ENCODE measurements at places on chromosomes 2 and 18.

- DNase-seq = peak; percentile 4
Measured at GRCh38 chr2:79993144-79993543, 311.4 kb downstream of the LRRTM1 start.

DNA sequence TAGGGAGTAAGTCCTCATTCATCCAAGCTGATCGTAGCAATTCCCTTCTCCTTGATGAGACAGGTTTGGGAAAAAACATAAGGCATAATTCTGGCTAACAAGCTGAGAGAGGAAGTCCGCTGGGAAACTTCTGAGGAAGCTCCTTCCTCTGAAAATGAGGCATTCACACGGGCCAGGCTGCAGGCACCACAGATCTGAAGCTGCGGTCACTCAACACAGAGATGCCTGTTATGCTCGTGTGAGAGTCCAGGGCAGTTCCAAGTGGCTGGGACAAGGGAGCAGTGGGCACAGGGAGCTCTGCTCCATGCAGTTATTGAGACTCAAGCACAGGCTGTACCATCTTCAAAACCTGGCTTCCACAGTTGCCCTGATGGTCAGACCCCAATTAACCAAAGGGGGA is 200.9 kb upstream of the ID2 start:
- no peak for DNase-seq

DNA sequence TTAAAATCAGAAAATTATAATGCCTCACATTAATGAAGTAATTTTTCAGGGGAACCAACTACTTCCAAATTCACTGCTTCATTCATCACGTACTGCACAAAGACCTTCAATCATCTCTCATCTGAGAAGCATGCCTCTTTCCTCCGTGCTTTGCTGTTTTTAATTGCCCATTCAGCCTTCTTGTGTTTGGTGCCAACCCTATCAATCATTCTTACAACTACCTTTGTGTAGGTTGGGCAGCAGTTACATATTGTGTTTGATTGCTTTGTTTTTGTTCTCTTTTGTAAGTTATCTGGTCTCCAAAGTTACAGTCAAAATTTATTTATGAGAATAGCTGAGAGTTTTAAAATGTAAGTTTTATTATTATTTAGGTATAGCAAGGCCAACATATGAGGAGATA is 549.0 kb upstream of the SLC8A1 start:
- no peak for DNase-seq

GRCh38 chr2:218831378-218831990 is at the start of gene PRKAG3:
TSS of gene PRKAG3 (minus strand) at chr2:218831803.
- no peak for DNase-seq

- DNase-seq = peak; percentile 35
Measured at GRCh38 chr18:62716619-62717168, 1.4 kb downstream of the PHLPP1 start.

- no peak for DNase-seq
Measured at GRCh38 chr2:85666435-85667316, 1.3 kb downstream of the SFTPB start.

GRCh38 chr2:220555961-220556630 is 928.7 kb downstream of the SLC4A3 start:
- peak; percentile 7 for DNase-seq

- DNase-seq = no peak
Measured at GRCh38 chr2:226828191-226828590, 7.7 kb upstream of the RHBDD1 start.

GRCh38 chr2:160347269-160347863 is 146.2 kb downstream of the RBMS1 start:
- peak; percentile 80 for DNase-seq

- peak; percentile 63 for DNase-seq
Measured at GRCh38 chr2:60533101-60534051, 20.1 kb downstream of the BCL11A start.

- DNase-seq = no peak
Measured at GRCh38 chr2:65437392-65438135, 5.2 kb upstream of the SPRED2 start.

GRCh38 chr18:77052983-77053309 is 79.6 kb downstream of the MBP start:
- DNase-seq = no peak

- no peak for DNase-seq
Measured at GRCh38 chr2:210474776-210475175, 1.8 kb downstream of the LANCL1 start.

DNA sequence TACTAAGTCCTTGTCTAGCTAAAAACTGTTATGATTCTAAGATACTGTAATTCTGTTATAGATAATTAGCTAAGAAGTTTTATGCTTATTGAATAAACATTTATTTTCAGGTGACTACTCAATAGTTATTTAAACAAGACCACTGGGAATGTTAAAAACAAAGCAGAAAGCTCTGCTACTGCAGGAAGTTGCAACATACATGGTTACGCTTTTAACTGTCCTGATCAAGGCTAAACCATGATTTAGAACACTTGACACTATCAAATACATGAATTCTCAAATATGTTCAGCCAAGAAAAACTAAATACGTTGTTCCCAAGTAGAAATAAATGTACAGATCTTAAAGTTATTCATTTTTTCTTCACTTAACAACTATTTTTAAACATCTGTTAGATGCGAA is 263.9 kb downstream of the NCKAP5 start:
- DNase-seq = peak; percentile 15

GRCh38 chr18:39025531-39025930 is 1459.9 kb upstream of the CELF4 start:
- no peak for DNase-seq

DNA sequence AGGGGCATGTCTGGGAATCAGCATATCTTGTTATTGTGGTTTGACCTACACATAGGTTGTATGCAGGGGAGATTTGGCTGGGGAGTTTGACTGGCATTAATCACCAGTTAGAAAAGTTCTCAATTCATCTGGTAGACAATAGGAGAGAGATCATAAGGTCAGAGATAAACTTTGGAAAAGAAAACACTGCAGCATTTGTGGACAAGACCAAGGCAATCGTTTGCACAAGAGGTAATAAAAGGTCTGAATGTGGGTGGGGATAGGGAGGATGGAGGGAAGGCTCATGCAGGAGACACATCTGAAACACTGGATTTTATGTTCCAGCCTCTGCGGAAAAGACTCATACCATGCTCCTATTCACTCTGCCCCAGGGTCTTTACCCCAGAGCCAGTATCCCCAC is 136.9 kb downstream of the MAIP1 start:
- DNase-seq = no peak

GRCh38 chr18:10006311-10006893 is 92.6 kb downstream of the VAPA start:
- DNase-seq = peak; percentile 50

- DNase-seq = no peak
Measured at GRCh38 chr2:46518861-46519260, 39.5 kb downstream of the TMEM247 start.

DNA sequence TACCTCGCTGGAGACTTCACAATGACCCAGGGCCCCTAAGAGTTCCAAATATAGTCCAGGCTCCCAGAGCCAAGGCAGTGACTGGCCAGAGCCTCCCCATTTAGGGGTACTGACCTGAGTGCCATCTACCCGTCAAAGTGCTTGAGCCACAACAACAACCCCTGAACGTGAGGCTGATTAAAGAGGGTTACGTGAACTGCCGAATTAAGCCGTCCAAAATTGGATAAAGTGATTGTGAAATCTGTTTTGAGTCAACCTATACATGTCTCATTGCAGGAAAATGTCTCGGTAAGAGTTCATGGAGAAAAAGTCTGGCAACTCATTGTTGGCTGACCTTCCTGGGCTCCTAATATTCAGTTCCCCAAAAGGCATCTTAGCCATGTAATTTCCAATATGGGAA is 116.3 kb downstream of the TTC32 start:
- peak; percentile 59 for DNase-seq

- DNase-seq = no peak
Measured at GRCh38 chr2:102486941-102487702, 14.1 kb downstream of the SLC9A4 start.

DNA sequence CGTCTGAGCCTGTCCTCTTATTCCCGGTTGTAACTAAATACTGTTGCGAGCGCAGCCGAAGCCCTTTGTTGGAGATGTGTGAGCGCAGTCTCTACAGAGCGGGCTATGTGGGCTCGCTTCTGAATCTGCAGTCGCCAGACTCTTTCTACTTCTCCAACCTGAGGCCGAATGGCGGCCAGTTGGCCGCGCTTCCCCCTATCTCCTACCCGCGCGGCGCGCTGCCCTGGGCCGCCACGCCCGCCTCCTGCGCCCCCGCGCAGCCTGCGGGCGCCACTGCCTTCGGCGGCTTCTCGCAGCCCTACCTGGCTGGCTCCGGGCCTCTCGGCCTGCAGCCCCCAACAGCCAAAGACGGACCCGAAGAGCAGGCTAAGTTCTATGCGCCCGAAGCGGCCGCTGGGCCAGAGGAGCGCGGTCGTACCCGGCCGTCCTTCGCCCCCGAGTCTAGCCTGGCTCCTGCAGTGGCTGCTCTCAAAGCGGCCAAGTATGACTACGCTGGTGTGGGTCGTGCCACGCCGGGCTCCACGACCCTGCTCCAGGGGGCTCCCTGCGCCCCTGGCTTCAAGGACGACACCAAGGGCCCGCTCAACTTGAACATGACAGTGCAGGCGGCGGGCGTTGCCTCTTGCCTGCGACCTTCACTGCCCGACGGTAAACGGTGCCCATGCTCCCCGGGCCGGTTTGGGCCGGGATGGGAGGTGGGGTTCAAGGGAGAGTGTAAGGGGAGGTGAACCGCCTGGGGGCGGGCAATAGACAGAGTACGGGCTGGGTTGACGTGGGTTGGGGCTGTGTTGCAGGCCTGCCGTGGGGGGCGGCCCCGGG is at the start of gene HOXD12:
Gene HOXD12 (plus strand): TSS at position 68 of the 819 bp plus-strand sequence. CDS start 7 bp downstream, at position 75.
- no peak for DNase-seq

- no peak for DNase-seq
Measured at GRCh38 chr2:157307021-157307420, 18.6 kb downstream of the ERMN start.

DNA sequence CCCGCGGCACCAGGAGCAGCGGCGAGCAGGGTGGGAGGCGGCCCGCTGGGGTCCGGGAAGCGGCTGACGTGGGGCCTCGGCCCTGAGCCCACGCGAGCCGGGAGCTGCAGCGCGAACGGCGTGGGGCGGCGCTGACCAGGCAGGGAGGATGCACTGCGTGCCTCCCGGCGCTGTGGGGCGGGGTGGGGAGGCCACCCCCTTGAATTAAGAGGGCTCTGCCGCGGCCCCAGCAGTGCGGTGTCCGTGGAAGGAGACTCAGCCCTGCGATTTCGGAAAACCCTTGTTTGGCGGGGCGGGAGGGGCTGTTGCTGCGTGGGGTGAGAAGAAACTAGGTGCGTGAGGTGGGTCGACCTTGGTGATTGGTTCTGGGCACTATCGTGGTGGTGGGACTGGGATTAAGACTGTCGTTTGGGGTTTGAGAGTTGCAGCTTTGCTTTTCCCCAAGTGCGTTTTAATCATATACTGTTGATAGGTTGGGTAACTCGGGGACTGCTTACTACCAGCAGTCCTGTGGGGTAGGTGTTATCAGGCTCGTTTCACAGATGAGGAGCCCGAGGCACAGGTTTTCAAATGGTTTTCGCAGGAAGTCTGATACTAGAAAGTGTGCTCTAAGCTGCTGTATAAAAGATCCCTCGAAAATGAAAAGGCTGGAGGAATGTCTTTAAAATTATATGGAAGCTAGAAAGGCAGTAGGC is 722 bp downstream of the ACSL3 start:
- peak; percentile 37 for DNase-seq

GRCh38 chr2:232809349-232810124 is 33.2 kb upstream of the KCNJ13 start:
- DNase-seq = peak; percentile 9

DNA sequence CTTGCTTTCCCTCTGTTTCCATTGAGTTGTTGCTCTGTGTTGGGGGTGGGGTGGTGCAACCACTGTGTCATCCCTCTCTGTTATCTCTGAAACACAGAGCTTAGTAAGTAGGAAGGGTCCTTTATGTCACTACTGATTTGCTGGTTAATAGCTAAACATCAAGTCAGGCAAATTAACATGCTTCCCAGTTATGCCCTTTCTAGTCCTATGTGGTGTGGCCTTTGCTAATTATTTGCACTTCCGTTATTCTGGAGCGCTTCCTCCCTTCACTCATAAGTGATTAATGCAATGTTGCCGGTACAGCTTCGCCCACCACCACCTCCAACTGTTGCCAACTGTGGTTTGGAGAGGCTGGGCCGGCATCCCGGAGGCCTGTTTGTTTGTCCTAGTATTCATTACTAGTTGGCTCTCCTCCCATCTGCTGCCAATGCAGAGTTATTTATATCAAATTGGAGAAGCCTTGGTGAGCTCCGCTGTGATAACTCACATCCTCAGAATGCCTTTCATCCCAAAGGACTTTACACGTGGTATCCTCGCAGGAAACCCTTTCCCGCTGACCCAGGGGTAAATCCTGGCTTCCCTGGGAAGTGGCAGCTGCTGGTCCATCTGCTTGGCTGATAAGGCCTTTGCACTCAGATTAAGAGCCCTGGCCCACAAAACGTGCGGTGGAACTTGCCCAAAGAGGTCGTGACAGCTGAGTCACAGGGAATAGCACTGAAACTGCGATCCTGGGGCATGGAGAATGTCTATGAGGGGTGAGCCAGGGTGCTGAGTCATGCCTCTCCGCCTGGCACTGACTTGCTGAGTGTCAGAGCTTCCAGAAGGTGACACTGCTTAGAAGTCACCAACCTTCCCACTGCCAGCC is 72.0 kb upstream of the ZCCHC2 start:
- DNase-seq = peak; percentile 47

DNA sequence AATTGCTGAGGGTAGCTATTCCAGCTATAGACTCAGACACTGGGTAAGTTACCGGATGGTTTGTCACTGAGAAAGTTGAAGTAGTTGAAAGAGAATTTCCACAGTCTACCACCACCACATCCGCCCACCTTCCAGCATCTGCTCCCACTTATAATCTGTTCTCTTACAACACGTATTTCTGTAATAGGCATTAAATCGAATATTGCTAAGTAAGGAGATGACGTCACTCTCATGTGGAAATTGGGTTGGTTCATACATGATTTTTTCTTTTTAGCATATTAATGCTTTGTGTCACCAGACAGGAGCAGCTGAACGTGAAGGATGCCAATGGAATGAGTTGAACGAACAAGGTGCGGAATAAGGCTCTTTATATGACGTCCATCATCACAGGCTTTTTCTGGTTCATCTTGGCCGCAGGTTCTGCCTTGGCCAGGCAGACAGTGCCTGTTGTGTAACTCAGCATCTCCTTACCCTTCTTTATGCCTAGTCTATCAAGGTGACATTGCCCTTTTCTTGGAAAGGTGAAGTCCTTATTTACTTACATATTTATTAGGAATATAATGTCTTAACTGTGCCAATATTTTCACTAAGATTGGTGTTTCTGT is 45.9 kb downstream of the THUMPD2 start:
- no peak for DNase-seq

DNA sequence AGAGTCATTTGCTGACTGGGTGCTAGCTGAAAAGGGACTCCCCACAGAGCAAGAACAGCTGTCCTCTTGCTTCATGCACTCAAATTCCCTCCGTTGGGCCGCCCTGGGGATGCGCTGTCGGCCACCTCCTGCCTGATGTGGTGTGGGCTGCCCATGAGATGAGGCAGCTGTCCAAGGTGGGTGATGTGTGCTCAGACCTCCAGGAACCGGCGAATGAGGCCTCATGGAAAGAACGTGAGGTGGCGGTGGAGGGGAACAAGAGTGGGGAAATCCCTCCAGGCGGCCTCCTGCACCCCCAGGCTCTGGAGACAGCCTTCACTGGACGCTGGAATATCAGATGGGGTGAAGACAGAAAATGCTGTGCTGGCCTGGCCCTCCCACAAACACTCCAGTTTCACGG is 79.8 kb downstream of the LONRF2 start:
- DNase-seq = peak; percentile 12

- no peak for DNase-seq
Measured at GRCh38 chr2:1951586-1951985, 207.3 kb upstream of the PXDN start.

Data from choroid plexus epithelial cell (primary cell).